ENCODE measurements at places on chromosomes 7 and 10.

- no peak for DNase-seq
Observed at GRCh38 chr7:143878884-143879283, 23.1 kb downstream of the TCAF1 start.

DNA sequence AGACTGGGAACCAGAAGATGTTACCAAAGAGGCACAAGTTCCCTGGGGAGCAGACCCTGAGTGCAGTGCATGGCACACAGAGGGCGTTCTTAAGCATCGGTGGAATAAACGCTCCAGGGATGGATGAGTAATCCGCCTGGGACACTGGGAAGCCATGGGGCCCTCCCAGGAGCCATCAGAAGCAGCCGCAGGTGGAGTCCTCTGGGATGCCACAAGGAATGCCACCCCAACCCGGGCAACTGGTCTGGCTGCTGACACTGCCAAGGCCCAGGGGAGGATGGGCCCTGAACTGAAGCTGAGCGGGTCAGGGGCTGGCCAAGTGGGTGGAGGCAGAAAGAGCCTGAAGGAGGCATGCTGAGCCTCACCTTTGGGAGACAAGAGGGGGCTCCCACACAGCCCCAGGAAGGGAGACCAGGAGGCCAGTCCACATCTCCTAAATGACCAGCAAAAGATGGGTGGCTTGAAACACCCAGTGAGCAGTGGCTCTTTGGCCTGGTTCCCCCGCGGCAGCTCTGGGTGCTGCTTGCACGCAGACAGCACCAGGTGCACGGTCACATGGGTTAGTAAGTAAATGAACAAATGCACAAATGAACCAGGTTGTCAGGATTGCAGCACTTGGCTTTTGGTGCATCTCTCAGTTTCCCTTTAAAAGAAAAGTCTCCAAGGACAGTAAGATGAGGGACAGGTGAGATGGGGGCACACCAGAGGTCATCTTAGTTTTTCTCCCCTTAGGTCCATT lies 141.3 kb upstream of the ZMIZ1 start:
- no peak for DNase-seq

GRCh38 chr10:100504096-100504495 lies 15.6 kb downstream of the SEC31B start:
- no peak for DNase-seq

- DNase-seq = no peak
Observed at GRCh38 chr10:78575400-78575799, 493.4 kb upstream of the ZMIZ1 start.

- DNase-seq = no peak
Observed at GRCh38 chr10:76523791-76524351, 1092.4 kb downstream of the LRMDA start.

GRCh38 chr10:100347568-100348195 lies 649 bp downstream of the SCD start:
- DNase-seq = peak; percentile 71

- DNase-seq = no peak
Observed at GRCh38 chr7:29086545-29086944, 59.8 kb downstream of the CPVL start.

GRCh38 chr7:71424166-71425035 lies 292.5 kb downstream of the GALNT17 start:
- DNase-seq = no peak

Measured in trophoblast cell (in vitro differentiated cells and primary cell).